ENCODE measurements at places on chromosomes 6 and 20.

DNA sequence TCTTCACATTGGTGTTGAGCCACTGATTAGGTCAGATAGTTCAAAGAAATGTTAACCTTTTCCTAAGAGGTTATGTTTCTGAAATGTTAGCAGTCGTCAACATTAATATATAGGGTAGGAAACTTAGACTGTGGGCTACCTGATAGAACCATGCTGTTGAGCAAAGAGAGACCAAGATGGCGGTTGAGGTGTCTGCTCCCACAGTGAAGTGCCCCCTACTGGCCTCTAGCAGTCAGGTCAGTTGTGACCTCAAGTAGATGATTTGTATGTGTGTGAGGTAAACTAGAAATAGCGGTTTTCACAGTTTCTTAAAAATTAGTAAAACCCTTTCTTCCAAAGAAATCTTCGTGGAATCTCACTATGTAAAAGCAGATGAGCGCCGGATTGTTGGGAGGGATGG is 40.3 kb downstream of the MTHFD1L start:
- DNase-seq: no peak

- DNase-seq: no peak
Measured at GRCh38 chr20:4281258-4282055, 266.1 kb upstream of the RNF24 start.

DNA sequence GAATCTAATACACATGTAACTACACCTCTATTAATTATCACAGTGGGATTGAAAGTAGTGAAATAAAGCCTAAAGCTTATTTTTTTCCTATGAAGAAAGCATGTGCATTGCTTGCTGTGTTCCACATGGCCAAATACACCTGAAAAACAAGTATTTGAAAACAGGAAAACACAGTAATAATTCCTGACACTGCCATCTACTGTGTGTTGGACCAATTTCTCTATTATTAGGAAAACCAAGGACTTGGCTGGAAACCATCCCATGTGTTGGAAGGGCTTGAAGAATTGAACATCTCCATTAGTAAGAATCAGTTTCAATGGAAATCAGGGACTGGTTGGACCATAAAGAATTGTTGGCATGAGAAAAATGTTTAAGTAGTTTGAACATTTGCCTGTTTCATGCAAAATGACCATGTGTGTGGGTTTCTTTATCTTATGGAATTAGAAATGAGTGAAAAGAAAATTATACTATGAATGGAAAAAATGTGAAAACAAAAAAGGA is 124.1 kb downstream of the PHF3 start:
- DNase-seq: no peak

DNA sequence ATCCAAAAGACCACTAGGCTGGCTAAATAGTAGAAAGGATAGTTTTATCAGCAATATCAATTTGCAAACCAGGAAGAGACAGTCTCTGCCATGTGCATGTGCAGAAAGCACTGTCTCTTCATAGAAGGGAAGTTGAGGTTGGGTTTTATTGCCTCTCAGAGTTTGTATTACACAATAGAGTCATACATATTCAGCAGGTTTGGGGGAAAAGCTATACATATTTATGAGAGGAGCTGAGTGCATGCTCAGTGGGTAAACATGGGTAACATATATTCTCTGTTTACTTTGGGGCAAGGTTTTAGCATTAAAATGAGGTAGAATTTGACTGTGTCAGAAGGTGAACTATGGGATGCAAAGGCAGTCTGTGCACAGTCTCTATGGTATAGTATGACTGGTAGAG is 14.9 kb downstream of the TMEM170B start:
- no peak for DNase-seq

DNA sequence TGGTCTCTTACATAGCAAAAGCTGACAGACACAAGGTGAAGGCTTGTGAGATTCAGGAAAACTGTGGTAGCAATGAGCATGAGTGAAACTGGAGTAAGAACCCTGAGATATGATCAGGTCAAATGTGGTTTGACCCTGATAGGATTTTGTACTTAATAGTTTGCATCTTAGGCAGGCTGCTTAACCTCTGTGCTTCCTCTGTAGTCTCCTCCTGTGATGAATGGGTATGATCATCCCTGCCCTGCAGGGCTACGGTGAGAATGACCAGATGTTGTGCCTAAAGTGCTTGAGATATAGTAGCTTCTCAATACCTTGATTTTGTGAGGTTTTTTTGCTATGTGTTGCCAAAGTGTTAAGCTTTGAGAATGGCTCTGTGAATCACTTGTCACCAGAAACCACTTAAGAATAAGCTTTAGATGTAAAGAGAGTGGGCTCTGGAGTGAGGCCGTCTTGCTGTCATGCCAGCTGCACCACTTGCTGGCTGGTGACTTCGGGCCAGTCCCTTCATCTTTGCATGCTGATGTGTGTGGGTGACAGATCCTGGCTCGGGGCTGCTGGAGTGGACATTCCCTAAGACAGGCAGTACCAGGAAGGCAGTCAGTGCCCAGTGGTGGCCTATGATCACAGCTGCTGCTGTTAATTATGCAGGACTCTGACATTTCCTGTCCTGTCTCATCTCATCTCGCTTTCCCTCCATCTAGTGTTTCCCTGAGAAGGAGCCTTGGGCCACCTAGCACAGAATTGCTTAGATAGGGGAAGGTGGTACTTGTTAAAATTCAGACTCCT is 254.7 kb downstream of the NFATC2 start:
- DNase-seq: no peak

GRCh38 chr20:47309806-47310426 is 46.6 kb downstream of the ZMYND8 start:
- no peak for DNase-seq

GRCh38 chr20:54475334-54476168 is at the start of gene DOK5:
DOK5 (plus strand) TSS chr20:54475593; CDS start chr20:54475947, 354 bp downstream.
- no peak for DNase-seq

DNA sequence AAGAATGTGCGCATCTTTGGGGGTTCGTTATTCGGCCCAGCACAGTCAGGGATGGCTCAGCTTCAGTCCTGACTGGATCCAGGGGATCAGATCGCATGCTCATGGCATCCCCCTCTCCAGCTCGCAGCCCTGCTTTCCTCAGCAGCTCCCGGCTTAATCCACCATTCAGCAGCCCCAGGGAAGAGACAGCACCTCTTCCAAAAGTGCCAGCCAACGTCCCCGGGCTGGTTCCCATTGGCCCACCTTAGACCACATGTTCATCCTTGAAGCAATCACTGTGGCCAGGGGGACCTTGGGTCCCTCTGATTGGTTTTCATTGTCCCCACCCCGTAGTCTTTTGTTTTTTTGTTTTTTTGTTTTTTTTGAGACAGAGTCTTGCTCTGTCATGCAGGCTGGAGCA is 188.7 kb downstream of the ZMYND8 start:
- DNase-seq: no peak

- DNase-seq: no peak
Measured at GRCh38 chr6:134021396-134022122, 30.9 kb downstream of the SLC2A12 start.

GRCh38 chr6:102660303-102660702 is 1266.8 kb downstream of the GRIK2 start:
- no peak for DNase-seq

- no peak for DNase-seq
Measured at GRCh38 chr6:167276772-167277533, 14.2 kb upstream of the UNC93A start.

DNA sequence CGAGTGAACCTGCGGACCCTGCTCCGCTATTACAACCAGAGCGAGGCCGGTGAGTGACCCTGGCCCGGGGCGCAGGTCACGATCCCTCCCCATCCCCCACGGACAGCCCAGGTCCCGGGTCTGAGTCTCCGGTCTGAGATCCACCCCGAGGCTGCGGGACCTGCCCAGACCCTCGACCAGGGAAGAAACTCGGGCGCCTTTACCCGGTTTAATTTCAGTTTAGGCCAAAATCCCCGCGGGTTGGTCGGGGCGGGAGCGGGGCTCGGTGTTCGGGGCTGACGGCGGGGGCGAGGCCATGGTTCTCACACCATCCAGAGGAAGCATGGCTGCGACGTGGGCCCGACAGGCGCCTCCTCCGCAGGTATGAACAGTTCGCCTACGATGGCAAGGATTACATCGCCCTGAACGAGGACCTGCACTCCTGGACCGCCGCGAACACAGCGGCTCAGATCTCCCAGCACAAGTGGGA is 46.9 kb upstream of the TRIM26 start:
- DNase-seq: no peak

- DNase-seq: no peak
Measured at GRCh38 chr6:34597605-34598353, 41.6 kb upstream of the SPDEF start.

DNA sequence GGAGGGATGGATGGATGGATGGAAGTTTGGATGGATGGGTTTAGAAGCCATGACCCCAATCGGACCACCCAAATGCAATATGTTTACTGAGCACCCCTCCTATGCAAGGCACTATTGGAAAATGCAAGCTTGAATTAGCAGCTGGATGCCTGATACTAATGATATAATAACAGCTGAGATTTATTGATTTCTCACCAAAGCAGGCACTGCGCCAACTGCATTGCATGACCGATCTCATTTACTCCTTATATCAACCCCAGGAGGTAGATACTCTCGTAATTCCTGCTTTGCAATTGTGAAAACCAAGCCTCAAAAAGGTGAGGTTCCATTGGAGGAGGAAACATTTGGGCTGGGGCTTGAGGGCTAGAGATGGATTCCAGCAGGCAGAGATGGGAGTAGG is 89.7 kb downstream of the KCNB1 start:
- no peak for DNase-seq

DNA sequence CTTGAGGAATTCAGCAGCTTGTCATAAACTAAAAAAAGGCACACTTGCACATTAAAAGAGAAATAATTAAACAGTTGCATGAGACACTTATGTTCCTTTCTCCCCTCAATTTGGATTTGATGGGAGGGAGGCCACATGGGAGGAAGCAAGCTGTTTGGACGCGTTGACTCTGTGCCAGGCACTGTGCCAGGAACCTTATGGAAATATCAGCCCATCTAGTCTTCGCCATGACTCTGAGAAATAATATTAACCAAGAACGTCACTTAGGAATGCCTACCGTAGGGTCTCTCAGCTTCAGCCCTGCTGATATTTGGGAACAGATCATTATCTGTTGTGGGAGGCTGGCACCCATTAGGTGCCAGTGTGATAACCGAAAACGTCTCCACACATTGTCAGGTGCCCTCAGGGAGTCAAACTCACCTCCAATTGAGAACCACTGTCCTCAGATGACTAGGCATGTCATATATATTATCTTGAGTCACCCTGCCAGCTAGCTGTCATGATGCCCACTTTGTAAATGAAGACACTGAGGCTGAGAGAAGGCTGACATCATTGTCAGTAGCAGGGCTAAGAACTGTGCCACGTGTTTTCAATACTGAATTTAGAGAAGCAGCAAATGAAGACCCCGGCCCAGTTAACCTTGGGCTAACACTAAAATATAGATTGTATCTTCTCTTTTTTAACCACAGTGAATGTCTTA is 36.1 kb downstream of the EYA2 start:
- no peak for DNase-seq

GRCh38 chr6:105211831-105212230 is 32.0 kb upstream of the POPDC3 start:
- no peak for DNase-seq

- DNase-seq: no peak
Measured at GRCh38 chr6:167973148-167973885, 24.2 kb upstream of the KIF25 start.

DNA sequence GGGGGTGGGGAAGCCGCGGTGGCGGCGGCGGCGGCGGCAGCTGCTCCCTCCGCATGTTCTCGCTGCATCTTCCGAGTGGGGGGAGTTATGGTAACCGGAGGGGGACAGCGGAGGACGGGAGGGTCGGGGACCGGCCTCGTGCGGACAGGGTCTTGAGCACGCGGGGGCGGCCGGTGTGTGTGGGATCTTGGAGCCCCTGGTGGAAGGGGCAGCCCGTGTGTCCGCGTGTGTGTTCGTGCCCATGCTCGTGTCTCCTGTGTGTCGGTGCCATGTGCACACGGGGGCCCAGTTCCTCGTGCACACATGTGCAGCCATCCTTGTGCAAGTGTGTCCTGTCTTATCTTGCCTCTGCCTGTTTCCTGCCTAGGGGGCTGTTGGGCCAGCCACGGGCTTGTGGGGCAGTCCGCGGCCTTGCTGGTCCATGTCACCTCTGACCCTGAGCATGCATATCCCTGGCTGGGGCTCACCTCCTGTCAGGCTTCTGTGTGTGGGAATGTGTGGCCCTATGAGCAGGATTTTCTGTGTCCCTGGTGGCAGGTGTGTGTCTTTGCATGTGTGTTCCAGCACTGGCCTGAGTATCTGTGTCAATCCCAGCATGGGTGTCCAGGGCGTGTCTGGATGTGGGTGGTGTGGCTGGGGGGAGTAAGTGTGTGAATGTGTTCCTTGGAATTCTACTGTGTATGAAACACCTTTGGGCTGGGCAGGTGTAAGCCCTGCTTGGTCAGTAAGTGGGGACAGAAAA is 8.5 kb downstream of the SYNGAP1 start:
- no peak for DNase-seq

DNA sequence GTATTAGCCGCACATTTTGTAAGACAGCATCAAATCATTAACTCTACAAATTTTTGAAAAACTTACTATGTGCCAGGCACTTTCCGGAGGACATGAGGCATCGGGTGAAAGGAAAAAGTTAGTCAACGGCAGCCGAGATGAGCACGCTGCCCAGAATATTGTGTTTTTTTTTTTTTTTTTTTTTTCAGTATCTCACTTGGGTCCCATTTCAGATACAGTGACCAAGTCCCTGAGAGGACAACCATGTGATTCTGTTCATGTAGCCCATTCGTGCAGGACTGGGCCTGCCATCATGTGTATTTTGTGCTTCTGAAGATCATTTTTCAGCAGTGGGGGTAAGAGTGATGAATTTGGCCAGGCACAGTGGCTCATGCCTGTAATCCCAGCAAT is 1.3 kb downstream of the SLA2 start:
- no peak for DNase-seq

- no peak for DNase-seq
Measured at GRCh38 chr20:45014671-45015415, 48.5 kb downstream of the STK4 start.

- no peak for DNase-seq
Measured at GRCh38 chr6:43355862-43356590, 13.4 kb downstream of the ZNF318 start.

DNA sequence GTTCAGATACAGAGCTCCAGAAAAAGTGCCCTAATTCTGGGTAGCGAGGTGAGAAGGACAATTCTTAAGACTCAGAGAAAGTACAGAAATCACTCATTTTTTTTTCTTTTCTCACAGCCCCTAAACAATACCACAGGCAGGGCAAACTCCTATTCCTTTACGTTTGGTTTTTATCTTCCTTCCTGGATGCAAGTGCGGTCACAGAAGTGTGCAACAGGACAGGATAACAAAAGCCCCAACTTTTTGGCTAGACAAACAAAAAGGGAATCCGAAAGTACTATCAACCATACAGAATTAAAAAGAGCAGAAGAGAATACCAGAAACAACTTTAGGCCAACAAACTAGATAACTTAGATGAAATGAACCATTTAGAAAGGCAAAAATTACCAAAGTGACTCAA is 18.4 kb upstream of the BEND6 start:
- no peak for DNase-seq

DNA sequence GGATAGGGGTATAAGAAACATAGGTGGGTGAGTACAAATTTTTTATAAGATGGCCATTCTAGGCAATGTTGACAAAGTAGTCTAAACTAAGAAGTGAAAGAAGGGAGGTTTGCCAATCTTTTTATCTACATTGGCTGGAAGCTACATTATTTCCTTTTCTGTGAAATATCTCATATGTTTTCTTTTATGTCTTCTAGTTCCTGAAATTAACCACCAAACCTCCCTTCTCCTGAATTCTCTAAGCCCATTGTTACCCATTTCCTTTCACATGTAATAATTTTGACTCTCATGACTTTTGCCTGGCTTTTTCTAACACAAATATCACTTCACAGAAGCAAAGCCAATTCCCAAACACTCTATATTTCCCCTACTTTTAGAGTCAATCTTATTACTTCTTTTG is 496.2 kb upstream of the JAG1 start:
- DNase-seq: no peak

- DNase-seq: no peak
Measured at GRCh38 chr20:56592211-56592610, 36.9 kb upstream of the TFAP2C start.
